ENCODE measurements at places on chromosomes 4 and X.

DNA sequence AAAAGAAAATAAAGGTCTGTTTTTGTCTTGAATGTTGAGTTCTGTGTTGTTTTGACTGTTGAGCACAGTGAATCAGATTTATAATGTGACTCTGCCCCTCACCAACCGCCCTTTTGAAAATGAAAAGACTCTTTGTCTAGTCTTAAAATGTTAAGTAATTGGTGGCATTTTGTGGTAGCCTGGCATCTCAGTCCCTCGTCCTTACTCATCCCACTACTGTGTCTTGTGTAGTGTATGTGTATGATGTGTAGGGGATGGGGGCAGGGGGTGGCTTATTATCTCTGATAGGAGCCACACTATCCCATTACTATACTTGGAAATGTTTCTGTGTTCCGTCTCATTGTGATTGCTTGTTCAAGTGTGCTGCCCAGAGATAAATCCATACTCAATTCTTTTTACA lies 12.2 kb downstream of the KLHL34 start:
- DNase-seq = no peak

DNA sequence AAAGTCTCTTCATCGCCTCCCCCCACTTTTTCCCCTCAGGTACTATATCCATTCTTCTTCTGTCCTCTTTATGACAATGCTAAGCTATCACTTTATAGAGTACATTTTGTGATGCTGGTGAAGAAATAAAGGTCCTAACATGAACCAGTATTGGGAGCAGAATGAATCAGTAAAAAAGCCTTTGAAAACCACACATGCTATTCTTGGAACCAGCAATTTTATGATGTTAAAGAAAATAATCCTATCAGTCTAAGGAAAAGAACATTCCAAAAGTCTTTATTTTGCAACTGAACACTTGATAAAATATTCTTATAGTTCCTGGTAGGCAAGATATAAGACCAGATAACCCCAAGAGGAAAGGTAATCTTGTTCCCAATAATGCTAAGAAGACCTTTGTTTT lies 107.8 kb upstream of the MCF2 start:
- no peak for DNase-seq

GRCh38 chr4:128768373-128768996 lies 41.0 kb upstream of the JADE1 start:
- DNase-seq = no peak

- no peak for DNase-seq
Measured at GRCh38 chrX:17500145-17500579, 125.2 kb downstream of the NHS start.

DNA sequence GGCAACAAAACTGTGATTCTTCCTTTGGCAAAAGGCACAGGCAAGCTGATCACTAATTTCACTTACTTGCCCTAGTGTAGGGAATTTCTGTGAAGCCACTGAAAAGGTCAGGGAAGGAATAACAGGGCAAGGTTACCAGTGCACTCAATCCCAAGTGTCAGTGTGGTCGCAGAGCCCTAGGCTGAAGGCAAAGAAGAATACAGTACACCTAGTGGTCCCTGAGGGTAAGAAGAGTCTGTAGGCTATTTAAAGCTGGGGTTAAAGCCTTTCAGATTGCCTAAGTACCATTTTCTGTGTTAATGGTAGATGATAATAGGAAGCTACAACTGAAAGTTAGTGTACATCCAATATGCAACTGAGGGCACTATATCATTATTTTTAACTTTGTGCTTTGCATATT lies 173.6 kb upstream of the NRK start:
- DNase-seq = no peak

DNA sequence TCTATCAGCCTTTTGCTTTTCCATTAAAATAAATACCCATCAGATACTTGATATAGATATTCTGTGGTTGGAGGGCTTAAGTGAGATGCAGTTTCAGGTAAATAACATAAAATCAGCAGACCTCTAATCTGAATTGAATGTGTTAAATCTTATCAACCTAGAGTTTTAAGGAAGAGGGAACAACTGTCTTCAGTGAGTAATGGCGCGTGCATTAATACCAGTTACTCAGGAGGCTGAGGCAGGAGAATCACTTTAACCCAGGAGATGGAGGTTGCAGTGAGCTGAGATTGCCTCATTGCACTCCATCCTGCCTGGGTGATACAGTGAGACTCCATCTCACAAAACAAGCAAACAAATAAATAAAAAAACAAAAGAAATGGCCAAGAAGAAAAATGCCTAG lies 54.3 kb downstream of the FAT4 start:
- DNase-seq = no peak

GRCh38 chrX:50068893-50069292 lies 131.9 kb downstream of the AKAP4 start:
- no peak for DNase-seq

DNA sequence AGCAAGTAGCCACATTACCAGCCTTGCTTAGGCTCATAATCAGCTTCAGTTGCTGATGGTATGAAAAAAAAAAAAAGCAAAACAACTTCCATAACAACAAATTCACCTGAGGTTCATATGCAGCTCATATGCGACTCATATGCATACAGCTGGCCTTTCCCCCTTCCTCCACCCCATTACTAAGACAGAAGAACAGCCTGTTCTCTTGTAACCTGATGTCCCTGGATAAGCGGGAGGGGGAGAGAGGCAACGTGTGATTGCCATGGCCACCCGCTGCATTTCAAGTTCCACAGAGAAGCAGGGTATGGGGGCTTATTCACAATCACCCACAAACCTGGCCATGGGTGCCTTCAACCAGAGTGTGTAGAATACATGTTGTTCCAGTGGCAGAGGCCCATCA lies 95.1 kb upstream of the DGKK start:
- DNase-seq = no peak

- DNase-seq = peak; percentile 35
Measured at GRCh38 chrX:14546190-14546589, 16.9 kb downstream of the GLRA2 start.

GRCh38 chr4:22363036-22363435 lies 152.8 kb downstream of the ADGRA3 start:
- DNase-seq = no peak

DNA sequence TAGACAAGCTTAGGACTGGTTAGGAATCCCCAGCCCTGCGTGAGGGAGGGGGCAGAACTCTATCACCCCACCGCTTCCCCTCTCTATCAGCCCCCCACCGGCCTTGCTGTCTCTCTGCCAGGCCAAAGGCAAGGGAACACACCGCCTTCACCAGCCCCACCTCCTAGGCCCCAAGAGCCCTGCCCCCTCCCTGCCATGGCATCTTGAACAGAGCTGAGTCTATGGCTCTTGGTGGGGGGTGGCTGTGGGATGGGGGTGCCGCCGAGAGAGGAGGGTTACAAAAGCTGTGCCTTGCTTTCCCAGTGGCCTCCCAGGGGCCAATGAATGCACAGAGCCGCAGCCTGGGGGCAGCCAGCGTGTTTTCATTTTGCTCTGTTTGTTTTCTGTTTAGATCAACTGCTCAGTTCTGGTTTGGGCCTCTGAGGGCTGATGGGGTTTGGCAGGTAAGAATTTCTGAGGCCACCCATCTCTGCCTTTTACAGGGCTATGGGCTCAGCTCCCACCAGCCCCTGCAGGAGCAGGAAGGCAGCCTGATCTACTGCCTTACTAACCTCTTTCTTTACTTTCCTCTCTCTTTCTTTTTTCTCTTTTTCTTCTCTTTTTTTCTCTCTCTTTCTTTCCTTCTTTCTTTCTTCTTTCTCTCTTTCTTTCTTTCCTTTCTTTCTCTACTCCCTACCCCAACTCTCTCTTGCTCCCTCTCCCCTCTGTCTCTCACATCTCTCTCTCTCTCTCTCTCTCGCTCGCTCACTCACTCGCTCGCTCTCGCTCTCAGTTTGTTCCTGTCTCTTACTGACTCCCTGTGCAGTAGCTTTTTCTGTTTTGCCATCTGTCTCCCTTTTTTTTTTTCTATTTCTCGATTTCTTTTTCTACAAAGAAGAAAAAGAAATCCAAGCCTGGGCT lies 128.3 kb downstream of the PJA1 start:
- DNase-seq = no peak

- DNase-seq = no peak
Measured at GRCh38 chrX:136255541-136255940, 4.3 kb upstream of the MAP7D3 start.

DNA sequence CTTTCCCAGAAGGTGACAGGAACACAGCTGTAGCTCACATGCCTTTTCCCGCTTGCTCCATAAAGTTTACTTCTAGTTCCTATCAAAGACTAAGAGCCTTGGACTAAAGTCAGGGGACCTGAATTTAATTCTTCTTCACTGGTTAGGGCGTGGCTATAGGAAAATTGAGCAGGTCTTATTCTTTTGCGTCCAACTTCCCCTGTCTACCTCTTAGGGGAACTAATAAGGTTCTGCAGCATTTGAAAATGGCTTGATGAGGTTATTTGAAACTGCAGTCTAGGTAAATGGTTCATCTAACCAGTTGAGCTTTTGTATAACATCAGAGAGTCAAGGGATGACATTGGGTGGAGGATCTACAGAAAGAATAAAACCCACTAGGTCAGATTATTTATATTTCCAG lies 2.6 kb downstream of the ARHGAP10 start:
- DNase-seq = no peak

DNA sequence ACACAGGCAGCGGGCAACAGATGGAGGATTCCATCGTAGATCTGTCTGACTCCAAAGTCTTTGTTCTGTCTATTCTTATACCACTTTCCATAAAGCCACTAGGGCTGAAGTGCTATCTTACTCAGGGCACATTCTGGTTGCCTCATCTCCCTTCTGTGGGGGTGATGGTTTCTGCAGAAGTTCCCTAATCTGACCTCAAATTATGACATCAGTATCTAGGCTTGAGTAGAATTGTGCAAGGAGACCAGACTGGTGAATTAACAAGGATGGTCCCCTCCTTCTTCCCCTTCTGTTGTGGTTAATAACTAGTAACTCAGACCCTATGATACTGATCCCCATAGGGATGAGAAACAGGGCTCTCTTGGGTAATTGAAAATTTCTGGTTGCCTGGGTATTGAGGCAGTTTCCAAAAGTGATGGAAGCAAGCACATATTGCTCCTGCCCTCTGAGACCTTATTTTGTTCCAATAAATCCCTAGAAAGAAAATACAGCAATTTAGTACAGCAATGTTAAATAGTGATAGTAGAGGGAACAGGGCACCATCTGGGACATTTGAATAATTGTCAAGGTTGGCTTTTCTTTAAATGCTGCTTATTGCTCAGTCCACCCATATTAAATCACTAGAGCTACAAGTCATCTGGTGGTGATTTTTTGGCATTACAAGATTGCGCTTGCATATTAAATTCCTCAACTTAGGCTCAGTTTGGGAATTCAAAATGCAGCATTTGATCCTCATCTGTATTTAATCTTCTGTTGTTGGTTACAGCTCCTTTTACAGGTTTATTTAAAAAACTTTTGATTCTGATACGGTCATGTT lies 57.3 kb upstream of the AP1S2 start:
- no peak for DNase-seq

- DNase-seq = no peak
Measured at GRCh38 chr4:48634688-48635308, 144.7 kb downstream of the ZAR1 start.

- no peak for DNase-seq
Measured at GRCh38 chrX:86002076-86002896, 45.1 kb downstream of the CHM start.

GRCh38 chr4:55920571-55920970 lies 28.2 kb upstream of the CEP135 start:
- no peak for DNase-seq

GRCh38 chr4:71290074-71290473 lies 48.7 kb upstream of the SLC4A4 start:
- DNase-seq = no peak

DNA sequence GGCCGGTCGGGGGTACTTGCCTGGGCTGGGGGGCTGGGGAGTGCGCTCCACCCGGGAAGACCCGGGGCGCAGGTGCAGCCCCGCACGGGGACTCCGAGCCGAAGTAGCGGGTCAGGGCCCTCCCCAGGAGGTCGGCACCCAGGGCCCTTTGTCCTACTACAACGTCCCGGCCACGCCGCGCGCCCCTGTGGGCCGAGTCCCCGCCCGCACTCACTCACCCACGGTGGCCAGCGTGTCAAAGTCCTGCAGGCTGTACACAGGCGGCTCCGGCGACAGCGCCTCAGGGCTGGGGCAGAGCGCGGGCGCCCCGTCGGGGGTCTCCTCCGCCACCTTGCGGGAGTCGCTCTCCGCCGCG lies 602 bp downstream of the PRKX start:
- DNase-seq = no peak

DNA sequence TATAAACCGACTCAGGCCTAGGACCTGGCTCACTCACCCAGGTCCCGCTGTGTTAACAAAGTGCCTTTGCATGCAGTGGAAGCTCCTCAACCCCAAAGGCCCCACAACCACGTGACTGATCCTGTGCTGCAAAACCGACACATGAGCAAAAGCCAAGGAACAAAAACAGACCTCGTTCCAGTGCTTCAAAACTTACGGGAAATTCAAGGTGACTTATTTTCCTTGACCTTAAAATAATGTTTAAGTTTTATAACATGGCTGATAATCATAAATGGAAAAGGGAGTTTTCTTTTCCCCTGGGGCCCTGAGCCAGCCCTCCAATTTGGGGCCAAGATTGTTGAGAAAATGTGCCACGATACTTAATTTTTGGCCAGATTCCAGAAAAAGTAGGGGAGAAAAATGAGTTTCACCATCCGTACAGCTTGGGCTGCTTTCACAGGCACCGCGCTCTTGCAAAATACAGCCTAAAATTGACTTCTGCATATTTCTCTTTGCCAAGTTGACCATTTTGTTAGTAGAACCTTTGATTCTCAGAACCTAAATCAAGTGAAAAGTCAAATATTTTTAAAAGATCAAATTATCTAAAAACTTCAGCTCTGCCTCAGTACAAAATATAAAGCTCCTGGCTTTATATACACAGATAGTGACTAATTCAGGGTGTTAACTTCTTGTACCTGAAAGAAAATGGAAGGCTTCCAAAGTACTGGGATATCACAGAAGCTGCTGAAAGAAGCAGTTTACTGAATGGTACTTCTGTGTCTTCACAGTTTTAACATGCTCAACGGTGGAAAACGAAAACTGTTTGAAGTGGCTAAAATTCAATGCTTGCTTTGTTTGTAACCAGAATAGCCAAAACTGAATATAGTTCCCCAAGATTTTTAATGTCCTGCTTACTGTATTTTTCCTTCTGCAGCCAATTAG lies 93.8 kb downstream of the APBB2 start:
- no peak for DNase-seq

GRCh38 chr4:174714393-174715211 lies 114.4 kb downstream of the GLRA3 start:
- peak; percentile 27 for DNase-seq

DNA sequence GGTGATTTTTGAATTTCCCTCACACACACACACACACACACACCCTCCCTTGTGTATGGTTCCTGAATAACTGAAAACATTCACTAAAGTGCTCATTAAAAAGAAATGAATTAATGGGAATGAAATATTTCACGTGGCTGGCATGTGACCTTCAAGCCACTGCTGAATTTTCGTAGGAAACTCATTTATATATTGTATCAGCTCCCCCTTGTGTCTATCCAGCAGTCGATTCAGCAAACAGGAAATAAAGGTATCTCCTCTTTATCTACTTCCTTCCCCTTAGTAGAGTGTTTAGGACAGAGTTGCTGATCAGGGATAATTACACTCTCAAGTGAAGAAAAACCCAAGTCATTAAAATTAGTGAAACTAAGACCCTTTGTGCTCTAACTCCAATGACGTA lies 912.6 kb upstream of the LCORL start:
- no peak for DNase-seq

- no peak for DNase-seq
Measured at GRCh38 chr4:168483811-168484210, 3.5 kb upstream of the DDX60L start.

- DNase-seq = no peak
Measured at GRCh38 chrX:14076639-14077038, 46.9 kb upstream of the GEMIN8 start.

- no peak for DNase-seq
Measured at GRCh38 chr4:43607827-43608461, 715.4 kb downstream of the GRXCR1 start.

GRCh38 chr4:109545401-109545800 lies 14.6 kb upstream of the MCUB start:
- no peak for DNase-seq
